GM04503 (cell line): ENCODE measurements at places on chromosomes 1 and 21.
A peak's percentile ranks its signal among the peaks of the same experiment; 100 is the strongest.

DNA sequence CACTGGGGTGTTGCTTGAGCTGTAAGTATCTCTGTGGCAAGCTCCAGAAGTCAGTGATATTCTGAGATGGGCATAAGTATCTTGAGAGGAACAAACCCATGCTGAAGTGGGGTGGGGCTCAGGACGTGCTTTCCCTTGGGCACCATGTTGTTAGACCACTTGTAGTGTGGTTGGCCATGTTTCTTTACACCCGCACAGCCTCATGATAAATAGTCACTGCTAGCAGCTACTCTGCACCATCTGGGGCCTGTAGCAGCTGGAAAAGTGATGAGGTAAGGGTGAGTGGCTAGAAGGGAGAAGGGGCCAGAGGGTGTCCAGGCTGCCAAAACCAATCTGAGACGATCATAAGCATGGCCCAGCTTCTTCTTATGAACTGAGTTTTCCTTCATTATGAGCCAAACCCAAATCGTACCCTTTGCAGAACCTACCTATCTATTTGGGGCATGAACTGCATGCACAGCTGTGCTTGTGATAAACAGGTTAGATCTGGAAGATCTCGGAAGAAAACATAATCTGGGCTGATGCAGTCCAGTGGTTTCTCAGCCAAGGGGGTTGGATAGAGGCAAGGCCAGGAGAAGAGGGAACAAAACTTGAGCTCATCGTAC lies 91.9 kb upstream of the IRF2BP2 start:
- DNase-seq, result no peak

DNA sequence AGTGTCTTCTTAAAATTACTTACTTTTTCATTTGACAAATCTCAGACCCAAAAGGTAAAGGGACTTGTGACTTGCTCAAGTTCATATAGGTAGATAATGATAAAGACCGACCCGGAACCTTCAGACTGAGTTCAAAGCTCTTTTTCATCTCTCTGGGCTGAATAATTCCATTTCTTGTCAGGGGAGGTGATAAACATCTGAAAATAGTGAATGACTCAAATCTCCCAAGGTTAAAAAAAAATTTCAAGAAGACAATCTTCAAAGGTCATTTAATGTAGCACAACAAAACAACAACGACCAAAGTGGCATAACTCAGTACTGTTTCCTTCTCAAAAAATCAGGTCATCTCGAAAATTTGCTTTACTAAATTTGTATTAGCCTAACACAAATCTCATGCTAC lies 20.6 kb downstream of the LUZP1 start:
- DNase-seq, result no peak

DNA sequence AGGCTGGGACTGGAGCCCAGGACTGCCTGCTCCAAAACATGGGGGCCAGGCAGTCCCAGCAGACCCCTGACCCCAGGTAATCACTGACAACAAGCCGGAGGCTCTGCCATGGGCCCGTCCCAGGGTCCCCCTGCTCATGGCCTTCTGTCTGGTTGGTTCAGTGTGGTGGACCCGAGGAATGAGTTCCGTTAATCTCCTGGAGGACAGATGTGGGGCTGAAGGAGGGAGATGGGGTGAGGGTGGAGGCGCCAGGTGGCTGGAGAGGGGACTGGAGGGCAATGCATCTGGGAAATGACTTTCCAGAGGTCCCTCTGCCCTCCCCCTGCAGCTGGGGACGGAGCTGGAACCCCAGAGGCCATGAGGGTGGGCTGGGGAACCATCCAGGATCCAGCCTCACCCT lies 103.2 kb downstream of the EBNA1BP2 start:
- no peak for DNase-seq

- DNase-seq, result peak; percentile 89
Measured at GRCh38 chr21:44962403-44962966, 22.7 kb downstream of the SLX9 start.

- DNase-seq, result no peak
Measured at GRCh38 chr1:67815303-67816094, 17.8 kb downstream of the GNG12 start.

GRCh38 chr1:234968451-234968850 lies 160.2 kb downstream of the TOMM20 start:
- no peak for DNase-seq

DNA sequence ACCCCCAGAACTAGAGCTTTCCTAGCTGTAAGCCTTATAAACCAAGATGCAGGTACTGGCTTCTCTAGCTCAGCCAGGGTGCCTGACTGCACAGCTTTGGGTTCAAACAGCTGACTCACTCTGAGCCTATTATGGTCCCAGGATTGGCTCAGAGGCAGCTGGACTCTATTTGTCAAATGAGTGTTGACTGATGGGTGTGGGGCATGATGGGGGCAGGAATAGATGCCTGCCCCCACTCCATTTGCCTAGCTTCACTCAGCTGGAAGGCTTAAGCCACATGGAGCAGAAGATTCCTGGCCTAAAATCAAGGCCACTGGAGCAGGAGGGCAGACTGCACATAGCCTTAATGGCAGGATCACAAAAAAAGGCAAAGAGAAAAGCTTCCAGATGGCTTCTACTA lies 90.5 kb downstream of the PIK3R3 start:
- peak; percentile 16 for DNase-seq

DNA sequence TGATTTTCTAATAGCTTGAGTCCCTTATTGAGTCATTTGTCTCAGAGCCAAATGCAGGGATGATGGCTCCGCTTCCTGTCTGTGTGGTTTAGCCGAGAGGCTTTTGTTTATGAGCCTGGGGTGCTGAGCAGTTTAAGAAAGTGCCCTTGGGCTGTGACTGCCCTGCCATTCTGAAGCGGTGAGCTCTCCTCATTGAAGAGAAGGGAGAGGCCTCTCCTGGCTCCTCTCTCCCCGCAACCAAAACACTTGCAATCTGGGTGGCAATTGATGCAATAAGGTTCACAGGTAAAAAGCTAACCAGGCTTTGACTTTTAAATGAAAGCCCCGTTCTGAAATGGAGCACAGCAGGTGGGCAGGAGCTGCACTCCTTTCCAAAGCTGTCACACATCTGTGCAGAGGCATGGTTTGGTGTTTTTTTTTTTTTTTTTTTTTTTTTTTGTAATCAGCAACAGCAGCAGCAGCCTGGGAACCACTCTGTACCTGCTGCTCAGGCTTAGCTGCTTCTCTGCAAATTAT lies 403.7 kb downstream of the SIPA1L2 start:
- peak; percentile 63 for DNase-seq

- DNase-seq, result no peak
Measured at GRCh38 chr1:11328444-11328843, 55.4 kb downstream of the UBIAD1 start.

- DNase-seq, result no peak
Measured at GRCh38 chr21:45950740-45951515, 30.6 kb upstream of the COL6A1 start.

DNA sequence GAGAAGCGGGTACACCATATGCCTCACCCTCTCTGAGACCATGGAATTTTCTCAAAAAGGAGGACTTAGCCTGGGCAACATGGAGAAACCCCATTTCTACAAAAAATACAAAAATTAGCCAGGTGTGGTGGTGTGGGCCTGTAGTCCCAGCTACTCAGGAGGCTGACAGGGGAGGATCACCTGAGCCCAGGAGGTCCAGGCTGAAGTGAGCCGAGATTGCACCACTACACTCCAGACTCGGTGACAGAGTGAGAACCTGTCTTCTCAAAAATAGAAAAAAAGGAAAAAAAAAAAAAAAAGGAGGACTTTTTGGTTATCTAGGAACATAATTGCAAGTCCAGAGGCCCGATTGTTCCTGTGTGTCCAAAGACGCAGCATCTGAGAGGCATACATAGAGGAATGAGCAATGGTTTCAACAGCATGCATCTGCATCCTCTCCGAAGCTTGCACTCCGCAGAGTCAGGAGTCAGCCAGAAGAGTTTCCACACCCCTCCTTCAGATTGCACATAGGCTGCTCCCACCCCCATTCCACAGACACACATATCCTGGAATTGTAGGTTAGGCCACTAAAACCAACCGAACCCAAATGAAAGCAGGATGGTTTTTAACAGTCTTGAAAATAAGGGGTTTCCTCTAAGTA lies 2.5 kb upstream of the TBX15 start:
- peak; percentile 39 for DNase-seq

- DNase-seq, result no peak
Measured at GRCh38 chr1:232459087-232459486, 170.8 kb downstream of the SIPA1L2 start.

- no peak for DNase-seq
Measured at GRCh38 chr1:166980383-166980782, 5.0 kb upstream of the ILDR2 start.

DNA sequence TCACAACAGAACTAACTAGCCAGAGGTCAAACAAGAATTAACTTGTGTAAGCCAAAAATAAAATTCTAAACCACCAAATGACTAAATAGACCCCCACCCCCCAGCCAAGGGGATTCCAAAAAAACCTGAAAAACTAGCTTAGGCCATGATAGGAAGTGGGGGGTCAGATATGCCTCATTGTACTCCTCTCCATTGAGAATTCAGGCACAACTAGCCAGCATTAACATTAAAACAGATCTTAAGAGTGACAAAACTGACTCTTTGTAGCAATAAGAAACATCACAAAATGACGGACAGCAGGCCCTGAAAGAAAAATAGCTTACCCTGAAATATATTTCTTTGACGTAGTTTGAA lies 103.0 kb upstream of the ETV3 start:
- DNase-seq, result no peak

DNA sequence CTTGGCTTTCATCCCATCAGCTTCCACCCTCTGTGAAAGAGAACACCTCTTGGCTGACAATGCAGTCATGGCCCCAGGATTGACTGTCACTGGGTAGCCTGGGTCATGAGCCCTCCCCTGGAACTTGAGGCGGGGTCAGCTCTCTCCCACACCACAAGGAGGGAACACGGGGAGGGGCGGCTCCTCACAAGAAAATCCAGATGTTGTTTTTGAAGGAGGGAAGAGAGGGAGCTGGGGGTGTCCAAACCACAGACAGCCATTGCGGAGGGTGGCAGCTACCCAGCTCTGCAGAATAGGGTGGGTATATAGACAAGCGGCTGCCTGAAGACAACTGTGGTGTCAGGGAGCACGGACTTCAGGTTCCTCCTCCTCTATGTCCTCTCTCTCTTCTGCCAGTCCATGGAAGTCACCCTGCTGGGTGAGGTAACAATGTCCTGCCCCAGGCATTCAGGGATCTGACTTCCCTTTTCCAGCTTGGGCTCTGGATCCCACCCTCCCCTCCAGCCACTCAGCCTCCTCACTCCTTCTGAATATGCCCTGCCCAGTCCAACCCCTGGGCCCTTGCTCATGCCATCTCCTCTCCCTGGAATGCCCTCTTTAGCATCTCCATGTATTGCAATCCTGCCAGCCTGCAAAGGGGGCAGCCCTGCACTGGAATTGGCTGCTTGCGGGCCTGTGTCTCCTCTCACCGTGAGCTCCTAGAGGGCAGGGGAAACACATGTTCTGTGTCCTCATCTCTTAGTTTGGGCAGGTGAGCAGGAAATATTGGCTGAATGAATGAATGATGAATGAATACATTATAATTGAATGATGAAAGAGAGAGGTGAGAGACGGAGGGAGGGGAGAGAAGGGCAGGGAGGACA lies 60.9 kb upstream of the RUNX3 start:
- no peak for DNase-seq
